AG04449 (cell line): ENCODE measurements at places on chromosomes 11 and 22.

DNA sequence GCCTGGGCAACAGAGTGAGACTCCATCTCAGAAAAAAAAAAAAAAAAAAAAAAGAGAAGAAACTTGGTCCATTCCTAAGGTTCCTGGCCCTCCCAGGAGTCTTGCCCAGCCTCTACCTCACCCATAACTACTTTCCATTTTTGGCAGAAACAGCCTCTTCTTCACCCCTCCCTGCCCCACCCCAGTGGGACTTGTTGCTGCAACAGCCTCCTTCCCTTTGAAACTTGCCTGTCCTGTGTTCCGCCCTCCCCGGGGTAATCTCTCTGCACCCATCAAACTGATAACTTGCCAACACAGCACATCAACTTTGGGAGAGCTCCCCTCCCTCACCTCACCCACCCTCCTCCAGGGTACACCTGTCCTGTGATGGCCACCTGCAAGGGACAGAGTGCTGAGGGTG lies 10.0 kb upstream of the FAM83F start:
- DNase-seq: no peak

GRCh38 chr11:19735157-19735908 lies 22.7 kb downstream of the NAV2 start:
- peak; percentile 63 for DNase-seq

DNA sequence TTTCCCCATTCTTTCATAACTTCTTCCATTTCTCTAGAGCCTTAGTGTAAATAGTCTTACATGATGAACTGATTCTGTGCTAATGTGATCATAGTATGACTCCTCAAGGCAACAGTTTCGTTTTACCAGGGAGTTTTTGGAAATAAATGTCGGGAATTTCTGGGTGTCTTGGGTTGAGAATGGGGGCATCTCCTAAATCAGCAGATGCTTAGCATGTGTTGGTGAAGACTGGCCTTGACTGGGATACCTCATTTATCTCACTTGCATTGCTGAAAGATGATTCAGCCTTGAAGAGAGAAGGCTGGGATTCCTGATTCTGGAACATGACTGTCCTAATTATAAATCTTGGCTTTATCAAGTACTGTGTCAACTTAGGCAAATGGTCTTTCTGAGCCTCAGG lies 115.7 kb upstream of the C11orf87 start:
- DNase-seq: peak; percentile 9

- no peak for DNase-seq
These were observed 1.5 kb downstream of the PANX3 start for GRCh38 chr11:124612567-124613246.

DNA sequence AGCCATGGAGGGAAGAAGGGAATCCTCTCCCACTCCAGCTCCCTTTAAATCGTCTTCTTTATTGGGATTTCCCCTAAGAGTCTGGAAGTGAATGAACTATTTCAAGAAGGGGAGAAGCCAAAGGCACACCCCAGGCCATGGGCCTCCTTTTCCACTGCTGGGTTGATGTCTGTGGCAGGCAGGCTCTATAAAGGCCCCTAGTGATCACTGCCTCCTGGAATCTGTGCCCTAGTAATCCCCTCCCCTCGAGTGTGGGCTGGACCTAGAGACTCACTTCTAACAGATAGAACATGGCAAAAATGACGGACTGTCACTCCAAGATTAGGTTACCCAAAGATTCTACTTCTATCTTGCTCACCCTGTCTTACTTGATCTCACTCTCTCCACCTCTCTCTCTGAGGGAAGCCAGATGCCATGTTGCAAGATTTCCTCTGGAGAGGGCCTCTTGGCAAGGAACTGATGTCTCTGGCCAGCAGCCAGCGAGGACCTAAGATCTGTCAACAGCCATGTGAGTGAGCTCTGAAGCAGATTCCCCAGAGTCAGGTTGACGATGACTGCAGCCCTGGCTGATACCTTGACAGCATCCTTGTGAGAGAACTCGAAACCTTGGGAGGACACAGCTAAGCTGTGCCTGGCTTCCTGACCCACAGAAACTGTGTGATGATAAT lies 444.8 kb downstream of the SOX6 start:
- no peak for DNase-seq

GRCh38 chr22:48739348-48740085 lies 1088.2 kb downstream of the BRD1 start:
- no peak for DNase-seq

- DNase-seq: no peak
These were observed 879.0 kb downstream of the BRD1 start for GRCh38 chr22:48948575-48949170.

DNA sequence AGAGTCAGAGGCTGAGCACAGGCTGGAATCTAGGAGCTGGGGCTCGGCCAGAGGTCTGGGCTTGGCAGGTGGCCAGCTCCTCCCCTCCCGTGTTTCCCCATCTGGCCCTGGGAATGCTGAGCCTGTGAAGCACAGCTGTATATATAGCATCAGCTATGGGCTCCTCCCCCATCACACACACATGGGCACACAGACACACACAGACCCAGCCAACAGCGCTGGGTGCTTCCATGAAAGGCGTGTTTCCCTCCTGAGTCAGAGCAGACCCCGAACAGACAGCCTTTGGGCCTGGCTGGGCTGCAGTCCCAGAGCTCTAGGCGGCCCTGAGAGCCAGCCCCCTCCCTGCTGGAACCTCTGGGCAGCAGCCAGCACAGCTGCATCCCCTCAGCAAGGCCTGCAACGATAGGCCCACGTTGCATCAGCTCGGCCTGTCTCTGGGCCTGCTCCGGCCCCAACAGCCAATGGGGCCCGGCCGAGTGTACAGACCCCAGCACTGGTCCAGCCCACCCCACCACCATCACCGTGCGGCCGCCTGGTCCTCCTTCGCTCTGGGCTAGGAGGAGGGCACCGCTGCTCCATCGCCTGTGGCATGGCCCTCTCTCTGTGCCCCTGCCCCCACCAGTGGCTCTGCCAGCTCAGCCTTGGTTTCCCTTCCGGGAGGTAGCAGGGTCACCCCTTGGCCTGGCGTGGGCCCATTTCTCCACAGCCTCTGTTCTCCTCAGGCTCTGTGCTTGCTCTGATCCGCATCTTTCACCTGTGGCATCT lies 7.6 kb upstream of the SERPINH1 start:
- peak; percentile 99 for DNase-seq

DNA sequence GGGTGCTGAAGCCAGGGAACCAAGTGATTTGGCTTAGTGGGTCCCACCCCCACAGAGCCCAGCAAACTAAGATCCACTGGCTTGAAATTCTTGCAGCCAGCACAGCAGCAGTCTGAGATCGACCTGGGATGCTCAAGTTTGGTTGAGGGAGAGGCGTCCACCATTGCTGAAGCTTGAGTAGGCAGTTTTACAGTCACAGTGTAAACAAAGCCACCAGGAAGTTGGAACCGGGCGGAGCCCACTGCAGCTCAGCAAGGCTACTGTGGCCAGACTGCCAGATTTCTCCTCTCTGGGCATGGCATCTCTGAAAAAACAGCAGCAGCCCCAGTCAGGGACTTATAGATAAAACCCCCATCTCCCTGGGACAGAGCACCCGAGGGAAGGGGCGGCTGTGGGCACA lies 424.1 kb upstream of the TENM4 start:
- no peak for DNase-seq

GRCh38 chr11:46383974-46384701 lies 2.7 kb downstream of the MDK start:
- no peak for DNase-seq

- DNase-seq: no peak
These were observed 174.8 kb upstream of the MTMR2 start for GRCh38 chr11:96098511-96099241.

- no peak for DNase-seq
These were observed 869 bp downstream of the ZC3H7B start for GRCh38 chr22:41302021-41302767.

- DNase-seq: no peak
These were observed 21.8 kb upstream of the UPB1 start for GRCh38 chr22:24473284-24473683.

DNA sequence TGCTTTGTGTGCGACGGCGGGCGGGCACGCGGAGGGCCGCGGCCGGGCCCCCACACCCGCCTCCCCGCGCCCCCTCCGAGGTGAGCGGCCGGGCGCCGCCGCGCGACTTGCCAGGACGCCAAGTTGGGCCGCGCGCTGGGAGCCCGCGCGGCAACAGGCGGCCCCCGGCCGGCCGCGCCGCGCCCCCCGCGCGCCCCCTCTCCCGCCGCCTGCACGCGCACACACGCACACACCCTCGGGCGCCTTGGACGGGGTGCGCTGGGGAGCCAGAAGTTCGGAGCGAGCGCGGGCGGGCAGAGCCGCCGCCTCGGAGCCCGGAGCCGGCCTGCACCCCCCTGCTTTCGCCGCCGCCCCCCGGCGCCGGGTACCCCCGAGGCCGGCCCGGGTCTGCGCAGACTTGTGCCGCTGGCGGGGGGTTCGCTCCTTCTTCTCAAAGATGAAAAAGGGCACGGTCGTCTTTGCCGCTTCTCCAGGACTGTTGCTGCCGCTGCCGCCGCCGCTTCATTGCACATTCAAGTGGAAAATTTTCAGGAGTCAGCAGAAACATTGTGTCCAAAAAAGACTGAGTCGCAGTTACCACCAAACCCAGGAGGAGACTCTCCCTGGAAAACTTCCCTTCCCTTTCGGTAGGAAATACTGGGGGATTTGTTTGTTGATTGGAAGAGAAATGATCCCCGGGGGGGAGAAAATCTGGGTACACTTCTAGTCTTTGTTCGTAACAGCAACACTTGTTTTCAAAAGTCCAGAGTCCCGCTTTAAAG lies 895 bp downstream of the TEAD1 start:
- no peak for DNase-seq

DNA sequence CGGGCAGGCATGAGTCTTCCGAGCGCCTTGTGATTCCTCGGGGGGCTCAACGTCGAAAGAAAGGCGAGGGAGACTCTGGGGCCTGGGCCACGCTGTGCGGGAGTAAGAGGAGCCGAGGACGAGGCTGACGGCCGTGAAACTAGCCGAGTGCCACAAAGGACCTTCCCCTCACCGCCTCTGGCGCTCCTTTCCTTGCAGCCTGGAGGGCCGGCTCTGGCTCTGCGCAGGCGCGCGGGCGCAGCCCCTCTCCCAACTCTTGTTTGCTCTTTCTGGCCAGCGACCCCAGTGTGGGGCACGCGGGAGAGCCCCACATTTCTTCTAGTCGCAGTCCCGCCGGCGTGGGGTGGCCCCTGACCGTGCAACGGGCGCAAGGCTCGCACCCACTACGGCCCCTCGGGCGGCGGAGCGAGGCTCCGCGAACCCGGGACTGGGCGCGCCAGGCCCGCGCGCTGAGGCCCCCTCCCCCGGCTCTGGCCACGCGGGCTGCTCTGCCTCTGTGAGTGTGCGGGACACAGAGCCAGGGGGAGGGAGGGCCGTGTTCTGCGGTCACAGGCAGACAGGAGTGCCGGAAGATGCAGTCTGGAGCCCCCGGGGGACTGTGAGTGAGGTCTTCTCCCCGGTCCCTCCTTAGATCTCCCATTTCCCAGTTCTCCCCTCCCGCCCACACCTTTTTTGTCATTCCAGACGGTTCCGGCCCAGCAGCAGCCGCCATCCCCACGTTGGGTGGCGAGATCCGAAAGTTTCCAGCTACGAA lies 1.0 kb upstream of the TOB2 start:
- DNase-seq: no peak

- DNase-seq: no peak
These were observed 1078.6 kb downstream of the LRRC4C start for GRCh38 chr11:40380835-40381234.

DNA sequence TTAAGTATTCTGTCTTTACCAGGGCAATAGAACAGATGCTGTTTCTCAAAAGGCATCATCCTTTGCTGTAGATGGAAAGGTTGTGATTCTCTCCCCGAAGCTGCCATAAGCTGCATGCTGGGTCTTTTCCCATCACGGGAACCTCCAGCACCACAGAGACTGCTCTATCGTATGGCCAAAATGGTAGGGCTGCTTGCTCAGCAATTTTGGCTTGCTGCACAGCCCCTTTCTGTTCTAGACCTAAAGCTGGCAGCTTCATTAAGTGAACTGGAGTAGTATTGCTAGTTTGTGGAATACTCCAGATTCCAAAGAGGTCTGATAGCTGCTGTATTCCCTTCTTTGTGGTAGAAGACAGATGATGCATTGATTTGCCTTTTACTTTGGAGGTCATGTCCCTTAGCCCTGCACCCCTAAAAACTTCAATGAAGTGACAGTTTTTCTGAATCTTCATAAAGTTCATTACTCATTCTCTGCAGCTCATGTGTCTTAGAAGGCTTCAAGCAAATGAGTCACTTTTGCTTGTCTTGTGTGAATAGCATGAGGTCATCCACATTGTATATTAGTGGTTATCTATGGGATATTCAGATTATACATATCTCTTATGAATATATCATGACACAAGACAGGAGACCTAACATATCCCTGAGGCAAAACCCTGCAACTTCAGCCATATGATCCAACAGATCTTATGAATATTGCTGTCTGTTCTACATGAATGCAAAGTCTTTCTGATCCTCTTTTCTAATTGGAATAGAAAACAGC lies 245.3 kb downstream of the FAM76B start:
- DNase-seq: peak; percentile 17

- DNase-seq: no peak
These were observed 1.9 kb upstream of the ADM start for GRCh38 chr11:10302744-10303557.

DNA sequence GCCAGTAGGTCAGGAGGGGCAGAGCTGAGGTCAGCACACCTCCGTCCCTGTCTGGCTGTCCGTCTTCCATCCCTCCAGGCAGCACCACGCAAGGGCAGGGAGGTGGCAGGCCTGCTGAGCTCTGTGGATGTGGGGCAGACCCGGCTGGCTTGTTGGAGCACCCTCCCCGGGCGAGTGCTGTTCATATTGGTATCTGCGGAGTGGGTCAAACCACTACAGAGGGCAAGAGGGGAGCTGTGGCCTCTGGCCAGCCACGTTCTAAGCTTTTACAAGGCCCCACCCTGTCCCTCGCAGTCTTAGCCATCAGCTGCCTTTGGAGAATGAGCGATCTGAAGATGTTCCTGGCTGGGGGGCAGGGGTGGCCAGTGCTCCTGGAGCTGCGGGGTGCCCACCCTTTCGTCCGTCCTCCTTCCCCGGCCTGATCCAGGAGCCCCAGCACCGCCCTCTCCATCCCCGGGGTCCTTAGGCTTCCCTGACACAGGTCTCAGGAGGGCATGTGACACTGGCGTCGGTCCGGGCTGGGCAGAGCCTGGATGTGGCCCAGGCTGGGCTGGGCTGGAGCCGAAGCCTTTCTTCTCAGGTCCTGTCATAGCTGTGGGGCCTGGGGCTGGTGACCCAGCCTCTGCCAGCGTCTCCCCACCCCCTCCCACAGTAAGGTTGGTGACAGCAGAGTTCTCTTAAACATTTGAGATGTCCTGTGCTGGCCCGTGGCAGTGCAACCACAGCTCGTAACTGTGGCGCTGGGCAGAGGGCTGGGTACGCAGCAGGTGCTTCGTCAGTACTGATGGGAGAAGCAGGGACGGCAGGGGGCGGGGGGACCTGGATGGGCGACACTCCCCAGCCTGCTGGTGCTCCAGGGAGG lies 31.7 kb upstream of the GRAMD4 start:
- DNase-seq: no peak

DNA sequence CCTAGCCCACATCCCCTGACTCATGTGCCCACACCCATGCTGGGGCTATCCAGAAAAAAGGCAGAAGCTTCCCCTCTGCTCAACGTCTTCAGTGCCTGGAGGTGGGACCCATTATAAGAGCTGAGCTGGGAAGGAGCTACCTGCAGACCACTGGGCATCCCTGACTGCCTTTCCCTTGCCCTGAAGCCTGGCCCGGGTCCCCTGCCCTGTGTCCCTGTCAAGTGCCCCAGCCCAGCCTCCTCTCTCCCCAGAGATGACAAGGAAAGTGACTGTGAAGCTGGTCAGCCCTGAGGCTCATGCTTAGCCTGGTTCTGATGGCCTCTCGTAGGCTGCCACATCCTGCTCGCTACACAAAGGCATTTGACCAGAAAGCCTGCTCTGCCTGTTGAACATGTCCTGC lies 140.4 kb downstream of the PARVA start:
- DNase-seq: no peak
